ENCODE measurements at places on chromosomes 1 and 21.

DNA sequence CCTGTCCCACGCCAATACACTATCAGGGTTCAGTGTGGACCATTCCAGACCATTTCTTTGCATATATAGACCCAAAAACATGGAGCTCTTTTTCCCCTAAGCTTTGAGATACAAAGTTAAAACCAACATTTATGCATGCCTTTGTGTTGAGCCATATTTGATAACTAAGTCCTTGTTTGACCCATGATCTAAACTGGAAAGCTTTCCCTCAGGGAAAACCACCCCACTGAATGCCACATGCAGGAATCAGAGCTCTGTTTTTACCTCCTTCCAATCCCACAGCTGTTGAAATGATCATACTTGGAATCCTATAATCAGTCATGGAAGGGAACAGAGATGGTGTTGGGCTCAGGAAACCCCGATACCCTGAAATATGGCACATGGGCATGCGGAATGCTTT is 14.8 kb upstream of the SLC45A1 start:
- no peak for DNase-seq

GRCh38 chr1:173168941-173169340 is 38.2 kb downstream of the TNFSF4 start:
- DNase-seq = no peak

DNA sequence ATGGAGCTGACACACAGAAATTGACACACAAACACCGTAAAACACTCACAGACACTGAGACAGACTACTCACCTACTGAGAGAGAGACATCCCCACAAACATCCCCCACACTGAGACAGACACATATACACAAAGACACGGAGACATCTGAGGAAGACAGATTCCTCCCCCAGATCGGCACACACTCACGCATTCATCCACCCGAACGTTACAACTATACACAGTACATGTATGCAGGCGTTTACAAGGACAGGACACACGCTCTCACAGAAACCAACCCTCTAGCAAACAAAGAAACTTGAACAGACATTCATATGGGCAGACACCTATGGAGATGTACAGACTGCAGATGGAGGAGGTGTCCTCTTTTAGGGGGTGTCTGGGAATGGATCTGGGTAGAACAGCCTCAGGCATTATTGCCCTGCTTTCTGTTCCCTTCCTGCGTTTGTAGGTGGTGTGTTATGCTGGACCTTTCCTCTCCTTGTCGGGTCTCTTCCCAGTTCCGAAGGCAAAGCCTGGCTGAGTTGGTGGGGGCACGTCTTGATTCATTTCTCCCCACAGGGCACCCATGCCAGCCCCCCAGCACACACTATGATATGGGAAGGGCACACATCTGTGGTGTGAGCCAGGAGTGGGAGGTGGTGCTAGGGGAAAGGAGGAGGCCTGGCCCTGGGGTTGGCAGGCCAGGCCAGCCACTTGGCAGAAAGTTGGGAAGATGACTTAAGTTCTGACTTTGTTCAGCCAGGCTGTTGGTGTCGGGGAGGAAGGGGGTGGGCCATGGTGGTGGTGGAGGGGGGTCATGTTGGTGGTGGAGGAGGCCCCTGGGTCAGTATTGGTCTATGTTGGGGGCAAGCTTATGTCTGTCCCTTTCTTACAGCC is 1.5 kb downstream of the KIRREL1 start:
- no peak for DNase-seq

DNA sequence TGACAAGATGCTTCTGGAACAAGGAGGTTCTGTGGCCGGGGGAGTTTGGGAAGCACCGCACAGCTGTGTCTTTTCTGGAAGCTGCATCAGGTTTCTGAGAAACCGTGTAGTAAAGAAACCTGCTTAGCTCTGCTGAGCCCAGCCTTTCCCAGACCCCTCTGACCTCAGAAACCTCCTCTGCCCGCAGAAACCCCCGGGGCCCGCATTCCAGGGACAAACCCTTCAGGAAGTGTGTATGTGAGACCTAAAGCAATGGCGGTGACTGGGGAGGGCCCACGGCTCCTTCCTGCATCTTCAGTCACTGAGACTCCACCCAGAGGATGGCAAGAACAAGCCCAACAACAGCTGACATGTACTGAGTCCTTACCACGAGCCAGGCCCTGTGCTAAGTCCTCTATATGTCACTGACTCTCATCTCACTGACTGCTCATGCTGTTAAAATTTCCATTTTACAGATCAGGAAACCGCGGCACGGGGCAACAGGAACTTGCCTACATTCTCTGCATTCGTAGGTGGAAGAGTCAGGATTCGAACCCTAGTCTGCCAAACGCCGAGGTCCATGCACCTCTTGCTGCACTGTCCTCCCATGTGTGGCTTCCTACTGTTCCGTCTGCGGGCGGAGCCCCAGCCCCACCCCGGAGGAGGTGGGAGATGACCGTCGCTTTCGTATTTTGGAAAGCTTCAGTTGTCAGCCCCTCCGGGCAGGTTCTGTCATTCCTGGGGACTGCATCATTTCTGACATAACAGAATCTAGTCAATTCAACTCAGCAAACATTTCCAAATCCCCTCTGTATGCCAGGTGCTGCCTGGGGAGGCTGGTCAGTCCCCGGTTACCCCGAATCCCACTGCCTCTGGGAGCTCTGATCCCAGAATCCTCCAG is 73.3 kb upstream of the KLHDC7A start:
- DNase-seq = no peak

DNA sequence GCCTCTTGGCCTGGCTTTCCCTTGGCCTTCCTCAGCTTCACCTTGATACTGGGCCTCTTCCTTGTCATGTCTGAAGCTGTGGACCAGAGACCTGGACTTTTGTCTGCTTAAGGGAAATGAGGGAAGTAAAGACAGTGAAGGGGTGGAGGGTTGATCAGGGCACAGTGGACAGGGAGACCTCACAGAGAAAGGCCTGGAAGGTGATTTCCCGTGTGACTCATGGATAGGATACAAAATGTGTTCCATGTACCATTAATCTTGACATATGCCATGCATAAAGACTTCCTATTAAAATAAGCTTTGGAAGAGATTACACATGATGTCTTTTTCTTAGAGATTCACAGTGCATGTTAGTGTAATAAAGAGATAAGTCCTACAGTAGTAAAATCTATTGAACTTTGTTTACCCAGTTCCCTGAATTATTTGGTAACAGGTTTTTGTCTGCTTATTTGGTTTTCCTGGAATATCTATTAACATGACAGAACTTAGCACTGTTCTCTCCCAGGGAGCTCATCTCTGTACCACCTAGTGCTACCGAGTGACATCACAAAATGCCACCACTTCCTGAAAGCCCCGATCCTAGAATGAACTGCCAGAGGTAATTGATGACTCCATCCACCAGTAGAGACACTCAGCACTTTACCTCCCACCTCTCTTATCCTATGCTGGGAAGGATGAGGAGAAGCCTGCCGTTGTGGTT is 22.2 kb downstream of the UBE2T start:
- DNase-seq = no peak

DNA sequence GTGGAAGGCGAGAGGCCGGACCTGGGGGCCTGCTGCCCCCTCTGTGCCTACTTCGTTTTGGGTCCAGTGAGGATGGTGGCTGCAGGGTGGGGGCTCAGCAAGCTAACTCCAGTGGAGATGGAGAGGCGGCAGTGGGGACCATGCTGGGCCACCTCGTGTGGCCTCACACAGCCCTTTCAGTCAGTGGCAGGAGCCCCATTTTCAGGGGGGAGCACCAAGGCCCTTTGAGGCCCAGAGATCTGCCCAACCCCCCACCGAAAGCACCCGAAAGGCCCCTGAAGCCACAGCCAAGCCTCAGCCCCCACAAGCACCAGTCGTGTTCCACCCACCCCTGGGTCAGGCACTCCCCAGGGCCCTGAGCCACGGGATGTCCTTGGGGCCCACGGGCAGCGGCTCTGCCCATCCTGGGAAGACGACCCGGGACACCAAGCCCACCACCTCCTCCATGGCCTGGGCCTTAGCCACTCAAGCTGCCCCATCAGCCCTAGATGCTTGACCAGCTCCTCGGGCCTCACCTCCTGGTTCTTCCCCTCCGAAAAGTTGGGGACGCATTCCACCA is 345 bp downstream of the FTCD start:
- DNase-seq = no peak

DNA sequence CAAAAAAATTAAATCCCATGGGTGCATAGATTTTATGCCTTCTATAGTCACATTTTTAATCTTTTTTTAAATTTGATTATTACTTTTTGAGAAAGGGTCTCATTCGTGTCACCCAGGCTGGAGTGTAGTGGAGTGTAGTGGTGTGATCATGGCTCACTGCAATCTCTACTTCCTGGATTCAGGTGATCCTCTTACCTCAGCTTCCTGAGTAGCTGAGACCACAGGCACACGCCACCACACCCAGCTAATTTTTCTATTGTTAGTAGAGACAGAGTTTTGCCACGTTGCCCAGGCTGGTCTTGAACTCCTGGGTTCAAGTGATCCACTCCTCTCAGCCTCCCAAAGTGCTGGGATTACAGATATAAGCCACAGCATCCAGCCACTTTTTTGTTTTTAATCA is 10.4 kb downstream of the CBR3 start:
- no peak for DNase-seq
